Hematopoietic multipotent progenitor cell treated with erythropoietin and hydrocortisone succinate and interleukin-3 and kit ligand, for 6 days (in vitro differentiated cells): ENCODE measurements at places on chromosomes 16 and 17.

- no peak for DNase-seq
Measured at GRCh38 chr16:5003211-5003610, 30.5 kb downstream of the NAGPA start.

GRCh38 chr17:64785011-64785421, 122.9 kb upstream of the SMURF2 start:
- DNase-seq: no peak

DNA sequence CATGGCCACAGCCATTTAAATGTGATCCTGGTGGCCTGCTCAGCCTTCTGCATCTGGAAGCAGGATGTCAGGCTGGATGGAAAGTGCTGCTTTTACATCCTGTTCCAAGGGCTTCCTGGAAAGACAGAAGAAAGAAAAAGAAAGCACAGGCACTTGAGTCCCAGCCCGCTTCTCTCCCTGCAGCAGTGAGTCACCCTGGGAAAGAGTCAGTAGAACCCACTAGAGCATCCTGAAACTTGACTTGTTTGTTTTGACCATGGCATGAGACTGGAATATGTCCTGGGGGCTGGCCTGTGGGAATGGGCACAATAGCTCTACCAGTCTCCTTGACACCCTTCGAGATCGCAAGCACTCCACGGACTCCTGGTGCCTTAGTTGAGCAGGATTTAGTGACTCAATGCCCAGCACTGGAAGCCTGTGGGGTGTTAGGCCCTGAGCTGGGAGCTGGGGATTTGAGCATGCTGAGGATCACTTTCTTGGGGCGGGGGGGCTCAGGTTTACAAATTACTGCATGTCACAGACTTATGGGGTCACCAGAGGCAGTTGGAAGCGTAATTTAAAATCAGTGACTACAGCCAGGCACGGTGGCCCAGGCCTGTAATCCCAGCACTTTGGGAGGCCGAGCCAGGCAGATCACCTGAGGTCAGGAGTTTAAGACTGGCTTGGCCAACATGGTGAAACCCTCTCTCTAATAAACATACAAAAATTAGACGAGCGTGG, 22.1 kb upstream of the GNA13 start:
- DNase-seq: no peak

DNA sequence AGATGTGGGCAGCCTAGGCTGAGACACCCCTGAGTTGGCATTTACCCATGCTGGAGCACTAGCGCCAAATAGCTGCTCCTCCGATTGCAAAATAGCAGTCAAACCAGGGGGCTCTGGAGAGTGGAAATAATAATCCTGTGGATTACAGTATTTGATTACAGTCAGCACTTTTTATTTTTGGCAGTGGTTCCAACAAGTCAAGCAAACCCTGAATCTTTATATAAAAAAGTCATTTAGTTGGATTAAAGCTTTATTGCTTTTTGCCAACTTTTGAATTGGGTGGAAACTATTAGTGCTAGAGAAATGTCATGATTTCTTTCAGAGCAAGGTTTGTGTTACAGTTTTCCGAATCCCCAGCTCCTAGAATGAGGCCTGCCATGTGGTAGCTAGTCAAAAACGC, 99.3 kb upstream of the FAM20A start:
- DNase-seq: no peak

DNA sequence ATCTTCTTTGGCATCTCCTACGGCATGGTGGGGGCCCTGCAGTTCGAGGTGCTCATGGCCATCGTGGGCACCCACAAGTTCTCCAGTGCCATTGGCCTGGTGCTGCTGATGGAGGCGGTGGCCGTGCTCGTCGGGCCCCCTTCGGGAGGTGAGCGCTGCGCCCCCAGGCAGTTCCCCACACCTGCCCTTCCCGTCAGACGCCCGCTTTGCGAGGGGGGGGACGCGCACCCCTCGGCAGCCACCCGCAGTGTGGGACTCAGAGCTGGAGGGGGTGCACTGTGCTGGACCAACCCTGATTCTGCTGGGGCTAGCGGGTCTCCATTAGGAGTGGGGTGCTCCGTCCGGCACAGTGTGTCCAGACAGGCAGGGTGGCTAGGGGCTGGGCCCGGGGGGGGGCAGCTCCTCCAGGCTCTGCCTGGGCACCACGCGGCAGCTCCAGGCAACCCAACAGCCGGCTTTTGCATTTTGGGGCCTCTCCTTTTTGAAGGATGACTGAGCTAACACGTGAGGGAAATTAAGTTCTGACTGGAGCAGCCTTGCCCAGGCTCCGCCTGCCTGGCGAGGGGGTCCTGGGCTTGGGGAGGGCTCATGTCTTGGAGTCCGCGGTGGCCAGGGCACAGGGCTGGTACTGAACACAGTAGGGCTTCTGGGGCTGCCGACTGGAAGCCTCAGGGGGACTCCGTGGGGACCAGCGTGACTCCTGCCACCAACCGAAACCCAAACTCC, 9.1 kb downstream of the SLC16A3 start:
- DNase-seq: no peak

DNA sequence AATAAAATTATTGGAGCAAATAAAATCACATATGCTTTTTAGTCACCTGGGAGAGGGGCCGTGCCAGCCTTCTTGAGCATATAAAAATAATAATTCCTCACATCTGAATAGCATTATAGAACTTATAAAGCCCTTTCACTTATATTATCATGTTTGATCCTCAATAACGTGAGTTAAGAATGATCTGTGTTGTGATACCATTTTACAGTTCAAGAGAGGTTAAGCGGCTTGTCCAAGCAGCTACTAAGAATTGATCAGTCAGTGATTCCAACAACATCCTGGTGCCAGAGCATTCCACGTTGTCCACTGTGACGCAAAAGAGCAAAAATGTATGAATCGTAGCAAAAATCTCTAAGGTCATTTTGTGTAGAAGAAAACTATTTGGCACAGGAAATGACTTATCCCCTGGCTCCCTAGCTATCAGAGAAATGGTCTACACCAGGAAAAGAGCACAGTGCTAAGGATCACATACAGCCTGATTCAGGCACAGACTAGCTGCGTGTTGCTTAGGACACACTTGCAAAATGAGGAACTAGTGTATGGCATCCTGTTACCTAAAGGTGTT, 33.0 kb downstream of the ANKFN1 start:
- DNase-seq: no peak

GRCh38 chr16:76531236-76531635, 254.0 kb downstream of the CNTNAP4 start:
- no peak for DNase-seq

GRCh38 chr17:80704381-80704819, 159.8 kb downstream of the RPTOR start:
- peak; percentile 44 for DNase-seq

- no peak for DNase-seq
Measured at GRCh38 chr16:68363658-68364521, 53.1 kb downstream of the PRMT7 start.

GRCh38 chr16:77881355-77882030, 93.1 kb downstream of the VAT1L start:
- no peak for DNase-seq

DNA sequence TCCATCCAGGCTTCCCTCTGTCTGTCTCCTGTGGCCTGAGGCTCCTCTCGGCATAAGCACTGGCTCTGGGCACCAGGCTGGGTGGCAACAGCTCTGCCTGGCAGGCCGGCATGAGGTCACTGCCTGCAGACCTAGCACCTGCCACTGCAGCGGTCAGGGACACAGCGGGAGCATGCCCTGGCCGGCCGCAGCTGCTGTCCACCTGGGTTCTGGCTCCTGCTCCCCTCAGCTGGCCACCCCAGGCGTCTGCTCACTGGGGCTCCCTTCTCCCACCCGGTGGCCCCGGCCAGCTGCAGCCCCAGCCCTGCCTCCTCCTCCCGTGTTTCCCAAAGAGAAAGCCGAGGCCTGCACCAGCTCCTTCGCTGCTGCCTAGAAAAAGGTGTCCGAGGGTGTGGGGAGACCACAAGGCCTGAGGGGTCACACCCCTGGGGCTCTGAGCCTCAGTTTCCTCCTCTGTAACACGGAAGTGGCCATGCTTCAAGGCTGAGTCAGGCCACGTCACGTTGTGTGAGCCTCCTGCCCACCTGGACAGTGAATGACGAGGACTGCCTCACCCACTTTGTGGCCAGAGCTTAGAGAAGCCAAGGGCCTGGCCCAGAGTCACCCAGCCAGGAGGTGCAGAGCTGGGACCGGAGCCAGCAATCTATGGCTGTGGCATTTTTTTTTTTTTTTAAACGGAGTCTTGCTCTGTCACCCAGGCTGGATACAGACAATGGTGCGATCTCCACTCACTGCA, 6.7 kb downstream of the NTHL1 start:
- peak; percentile 51 for DNase-seq

DNA sequence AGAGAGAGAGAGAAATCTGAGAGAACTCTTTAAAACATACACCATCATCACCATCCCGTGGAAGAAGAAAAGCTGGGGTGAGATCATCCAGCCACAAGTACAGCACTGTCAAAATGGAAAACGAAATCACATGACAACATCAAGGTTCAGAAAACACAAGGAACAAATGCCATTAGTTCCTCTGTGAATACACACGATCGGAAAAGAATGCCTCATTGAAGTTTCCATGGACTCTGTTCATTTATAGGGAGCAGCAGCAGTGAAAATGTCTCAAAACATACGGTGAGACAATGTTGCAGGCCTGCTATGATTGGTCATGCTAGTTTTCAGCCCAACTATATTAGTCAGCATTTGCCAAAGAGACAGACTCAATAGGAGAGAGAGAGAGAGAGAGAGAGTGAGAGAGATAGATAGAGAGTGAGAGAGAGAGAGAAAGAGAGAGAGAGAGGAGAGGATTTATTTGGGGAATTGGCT, 4.4 kb downstream of the CFAP97D1 start:
- DNase-seq: no peak

- DNase-seq: peak; percentile 22
Measured at GRCh38 chr17:66348584-66349165, 46.3 kb downstream of the PRKCA start.

DNA sequence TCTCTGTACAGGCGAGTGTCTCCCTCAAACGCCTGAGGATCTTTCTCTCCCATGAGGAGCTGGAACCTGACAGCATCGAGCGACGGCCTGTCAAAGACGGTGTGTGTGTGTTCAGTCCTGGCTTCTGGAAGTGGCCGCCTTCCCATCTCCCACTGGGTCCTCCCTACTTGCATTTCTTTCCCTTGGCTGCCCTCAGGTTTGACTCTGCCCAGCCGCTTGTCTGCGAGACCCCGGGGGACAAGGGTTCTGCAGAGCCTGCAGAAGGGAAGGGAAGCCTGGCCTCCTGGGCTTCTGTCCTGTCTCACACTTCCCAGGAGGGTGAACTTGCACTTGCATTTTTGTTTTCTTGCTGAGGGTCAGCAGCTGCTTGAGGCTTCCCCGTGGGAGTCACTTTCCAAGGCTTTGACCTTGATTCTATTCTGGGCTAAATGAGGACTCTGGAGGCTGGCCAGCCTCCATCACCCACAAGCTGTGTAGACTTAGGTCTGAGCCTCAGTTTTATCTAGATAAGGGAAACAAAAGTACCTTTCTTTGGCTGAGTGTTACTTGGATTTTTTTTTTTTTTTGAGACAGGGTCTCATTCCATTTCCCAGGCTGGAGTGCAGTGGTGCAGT, 122.3 kb downstream of the ABCC1 start:
- no peak for DNase-seq

- DNase-seq: peak; percentile 96
Measured at GRCh38 chr17:75633486-75634375, 497 bp downstream of the SMIM5 start.

DNA sequence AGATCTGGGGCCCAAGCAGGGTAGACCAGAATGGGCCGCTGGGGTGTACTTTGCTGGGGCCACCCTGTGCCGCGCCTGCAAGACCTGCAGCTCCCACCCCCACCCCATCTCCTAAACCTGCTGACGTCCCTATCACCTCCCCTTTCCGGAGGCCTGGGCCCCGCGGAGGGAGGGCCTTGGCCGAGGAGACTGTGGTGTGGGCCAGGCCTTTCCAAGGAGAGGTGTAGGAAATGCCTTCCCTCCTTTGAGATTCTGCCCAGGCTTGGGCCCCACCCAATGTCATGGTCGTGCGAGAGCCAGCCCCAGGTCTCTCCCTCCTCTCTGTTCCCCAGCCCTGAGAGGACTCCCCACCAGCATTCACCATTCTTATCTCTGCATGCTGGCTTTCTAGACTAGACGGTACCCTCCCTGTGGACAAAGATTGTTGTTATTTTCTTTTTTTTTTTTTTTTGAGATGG, 3.9 kb upstream of the WFIKKN2 start:
- DNase-seq: peak; percentile 68

GRCh38 chr17:288802-289356, 63.7 kb downstream of the RPH3AL start:
- DNase-seq: no peak

DNA sequence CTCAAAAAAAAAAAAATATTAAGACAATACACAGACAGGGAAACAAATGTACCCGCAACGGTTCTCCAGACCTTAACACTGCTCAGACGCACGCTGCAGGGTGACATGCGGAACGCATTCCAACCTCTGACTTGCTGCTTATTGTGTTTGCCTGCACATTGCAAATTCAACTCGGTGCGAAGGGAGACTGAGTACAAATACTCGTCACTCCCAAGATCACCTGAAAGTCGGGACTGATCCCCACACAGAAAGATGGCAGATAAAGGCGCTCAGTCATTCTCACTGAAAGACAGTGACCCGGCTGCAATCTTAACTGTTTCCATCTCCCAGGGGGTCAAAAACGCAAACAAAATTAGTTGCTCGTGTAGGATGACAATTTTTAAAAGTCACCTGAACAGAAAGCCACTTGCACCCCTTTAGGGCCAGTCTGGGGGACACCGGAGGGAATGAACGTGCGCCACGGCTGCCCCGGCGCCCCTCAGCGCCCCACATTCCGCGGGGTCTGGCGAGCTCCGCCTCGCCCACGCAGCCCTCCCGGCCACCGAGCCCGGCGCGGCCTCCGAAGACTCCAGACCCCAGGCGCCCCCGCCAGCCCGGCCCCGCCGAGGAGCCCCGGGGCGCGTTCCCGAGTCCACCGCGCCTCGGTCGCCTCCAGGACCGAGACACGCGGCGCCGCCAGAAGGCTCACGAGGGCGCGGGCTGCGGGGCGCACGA, 589 bp downstream of the CLCN7 start:
- peak; percentile 56 for DNase-seq

- DNase-seq: no peak
Measured at GRCh38 chr16:73326770-73327470, 279.0 kb upstream of the ZFHX3 start.

GRCh38 chr17:77952368-77952767, 6.1 kb upstream of the TNRC6C start:
- no peak for DNase-seq

- no peak for DNase-seq
Measured at GRCh38 chr16:55349867-55350266, 25.9 kb downstream of the IRX6 start.
